ACHN (cell line): ENCODE measurements at places on chromosomes 1 and 21.

DNA sequence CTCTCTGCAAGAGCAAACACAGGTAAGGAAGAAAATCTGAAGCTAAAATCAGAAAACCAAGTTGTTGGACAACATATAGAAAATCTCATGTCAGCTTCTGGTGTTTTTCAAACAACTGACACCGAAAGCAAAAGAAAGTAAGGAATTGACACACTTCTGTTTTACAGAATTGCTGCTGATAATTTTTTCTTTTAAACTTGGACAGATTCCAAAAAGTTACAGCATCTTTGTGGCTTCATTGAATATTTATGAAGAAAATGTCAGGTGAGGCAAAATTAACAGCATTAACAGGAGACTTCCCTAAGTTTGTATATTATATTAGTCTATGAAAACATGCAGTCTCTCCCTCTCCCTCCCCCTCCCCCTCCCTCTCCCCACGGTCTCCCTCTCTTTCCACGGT lies 14.9 kb upstream of the CTSS start:
- no peak for DNase-seq

- no peak for DNase-seq
These were observed 93.7 kb downstream of the DUSP10 start for GRCh38 chr1:221648201-221648600.

DNA sequence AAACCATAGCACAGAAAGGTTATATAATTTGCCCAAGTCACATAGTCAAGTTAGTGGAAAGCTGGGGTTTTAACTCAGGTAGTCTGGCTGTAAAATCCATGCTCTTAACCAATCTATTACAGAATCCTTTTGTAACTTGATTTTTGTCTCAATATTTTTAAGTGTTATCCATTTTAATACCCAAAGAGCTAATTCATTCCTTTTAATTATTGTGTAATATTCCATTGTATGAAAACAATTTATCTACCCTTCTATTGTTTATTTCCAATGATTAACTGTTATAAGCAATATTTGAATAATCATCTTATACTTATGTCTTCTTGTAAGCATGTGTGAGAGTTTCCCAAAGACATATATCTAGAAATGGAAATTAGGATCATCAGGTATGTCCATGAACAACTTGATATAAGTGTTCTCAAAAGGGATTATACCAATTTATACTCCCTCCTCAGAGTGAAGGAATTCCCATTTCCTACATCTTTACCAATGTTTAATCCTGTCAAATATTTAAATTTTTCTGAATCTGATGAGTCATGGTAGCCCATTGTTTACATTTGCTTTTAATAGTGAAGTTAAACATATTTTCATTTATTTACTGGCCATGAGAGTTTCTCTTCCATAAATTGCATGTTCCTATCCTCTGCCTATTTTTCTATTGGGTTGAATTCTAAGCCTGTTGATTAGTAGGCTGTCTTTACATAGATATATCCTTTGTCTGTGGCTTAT lies 13.9 kb downstream of the TEX50 start:
- DNase-seq, result no peak

- DNase-seq, result no peak
These were observed 2.7 kb upstream of the YBX1 start for GRCh38 chr1:42679364-42679983.

DNA sequence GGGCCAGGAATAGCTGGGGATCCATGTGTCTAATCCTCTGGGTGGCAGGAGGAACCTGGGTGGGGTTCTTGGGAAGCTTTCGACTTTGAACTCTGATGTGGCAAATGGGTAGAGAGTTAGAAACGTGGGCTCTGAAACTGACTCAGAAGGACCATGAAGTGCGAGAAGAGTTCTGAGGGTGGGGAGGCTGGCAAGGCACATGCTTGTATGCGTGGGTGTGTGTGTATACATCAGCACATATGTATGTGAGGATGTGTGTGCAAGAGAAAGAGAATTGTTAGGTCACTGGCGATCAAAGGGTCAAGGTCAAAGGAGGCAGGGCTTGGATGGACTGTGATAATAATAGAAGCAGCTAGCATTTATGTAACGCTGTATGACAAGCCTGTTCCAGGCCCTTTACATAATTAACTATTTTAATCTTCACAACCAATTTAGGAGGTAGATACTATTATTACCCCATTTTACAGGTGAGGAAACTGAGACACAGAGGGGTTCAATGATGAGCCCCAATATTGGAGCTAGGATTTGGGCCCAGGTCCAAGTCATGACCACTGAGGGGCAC lies 84.5 kb upstream of the POU3F1 start:
- no peak for DNase-seq

DNA sequence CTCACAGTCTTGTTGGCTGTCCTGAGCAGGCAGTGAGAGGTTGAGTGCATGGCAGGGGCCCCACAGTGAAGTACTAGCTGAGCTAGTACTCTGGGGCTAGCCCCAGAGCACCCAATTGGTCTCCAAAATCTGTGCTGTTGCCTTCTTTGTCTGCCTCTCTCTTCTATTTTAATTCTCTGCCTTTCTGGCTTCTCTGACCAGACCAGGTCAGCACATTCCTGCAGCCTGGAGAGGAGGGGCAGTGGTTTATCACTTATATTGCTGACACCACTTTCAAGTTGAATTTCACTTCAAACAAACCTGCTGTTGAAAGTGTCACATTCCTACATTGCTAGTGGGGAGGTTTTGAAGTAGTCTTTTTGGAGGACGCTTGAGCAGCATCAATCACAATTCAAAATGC lies 628.7 kb downstream of the PTPRU start:
- DNase-seq, result no peak

DNA sequence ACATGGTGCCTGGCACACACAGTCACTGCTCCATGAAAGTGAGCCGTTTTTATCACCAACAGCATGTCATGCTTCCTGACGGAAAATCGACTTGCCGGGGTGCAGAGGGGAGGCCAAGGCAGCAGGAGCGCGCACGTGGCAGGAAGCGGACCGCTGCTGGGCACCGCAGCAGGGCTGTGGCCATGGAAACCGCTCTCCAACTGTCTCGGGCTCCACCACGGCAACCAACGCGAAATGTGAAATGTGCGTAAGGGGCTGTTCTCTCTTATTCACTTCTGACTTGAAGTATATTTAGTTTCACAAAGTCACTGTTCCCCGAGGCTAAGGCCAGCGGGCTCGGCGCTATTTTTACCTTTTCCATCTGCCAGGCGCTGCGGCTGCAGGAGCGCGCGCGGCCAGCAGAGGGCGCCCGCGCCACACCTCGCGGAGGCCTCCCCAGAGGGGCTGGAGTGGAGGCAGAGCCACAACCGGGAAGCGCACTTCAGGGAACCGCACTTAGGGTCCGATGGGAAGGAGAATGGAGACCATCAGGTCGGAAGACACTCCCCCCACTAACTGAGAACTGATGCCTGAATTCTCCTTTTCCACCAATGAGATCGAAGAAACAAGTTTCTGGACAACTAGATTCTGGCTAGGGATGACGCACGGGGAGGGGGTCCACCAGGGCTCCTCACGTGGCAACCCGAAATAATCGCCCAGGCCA lies 19.7 kb downstream of the RCC2 start:
- DNase-seq, result peak; percentile 16

GRCh38 chr1:53174971-53175913 lies 21.4 kb upstream of the CPT2 start:
- DNase-seq, result no peak

- no peak for DNase-seq
These were observed 443.1 kb upstream of the DAB1 start for GRCh38 chr1:57866998-57867397.

- no peak for DNase-seq
These were observed 793.2 kb downstream of the PLA2G4A start for GRCh38 chr1:187621951-187622350.

DNA sequence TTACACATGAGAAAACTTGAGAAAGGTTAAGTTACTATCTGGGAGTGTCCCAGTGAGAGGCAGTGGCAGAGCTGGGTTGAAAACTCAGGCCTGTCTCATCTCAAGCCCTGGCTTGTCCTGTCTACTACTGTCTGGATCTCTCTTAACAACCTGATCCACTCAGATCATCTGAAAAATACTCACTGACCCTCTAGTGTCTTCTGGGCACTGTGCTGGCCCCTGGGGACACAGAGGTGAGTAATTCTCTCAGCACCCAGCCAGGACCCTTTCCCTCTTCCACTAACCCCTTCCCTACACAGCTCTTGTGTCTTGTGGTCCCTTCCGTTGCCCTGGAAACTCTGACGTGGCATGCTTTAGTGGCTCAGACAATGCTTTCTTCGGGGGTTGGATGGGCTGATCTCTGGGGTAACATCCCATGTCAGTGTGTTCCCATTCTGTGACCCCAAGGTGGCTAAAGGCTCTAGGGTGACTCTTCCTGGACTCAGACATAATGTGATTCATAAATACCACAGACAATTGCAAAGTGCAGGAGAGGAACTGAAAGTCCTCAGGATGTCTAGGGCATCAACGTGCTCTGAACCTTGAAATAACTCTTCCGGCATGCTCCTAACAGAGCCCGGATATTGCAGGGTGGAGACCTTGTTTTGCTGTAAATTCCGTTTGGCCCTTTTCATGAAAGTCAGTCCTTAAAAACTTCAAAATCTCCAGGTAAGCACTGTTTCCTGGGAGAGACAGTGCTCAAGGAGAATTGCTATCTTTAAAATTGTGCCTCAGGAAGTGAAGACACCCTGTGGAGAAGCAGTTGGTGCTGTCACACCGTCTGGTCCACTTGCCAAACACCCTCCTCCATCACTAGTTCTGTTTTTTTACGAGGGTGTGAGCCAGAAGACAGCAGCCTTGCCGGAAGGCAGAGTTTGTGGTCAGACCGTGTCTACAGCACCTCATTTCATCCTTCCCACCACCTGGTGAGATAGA lies 4.0 kb downstream of the SHISAL2A start:
- no peak for DNase-seq

GRCh38 chr1:94115254-94115899 lies 5.6 kb downstream of the ABCA4 start:
- no peak for DNase-seq

DNA sequence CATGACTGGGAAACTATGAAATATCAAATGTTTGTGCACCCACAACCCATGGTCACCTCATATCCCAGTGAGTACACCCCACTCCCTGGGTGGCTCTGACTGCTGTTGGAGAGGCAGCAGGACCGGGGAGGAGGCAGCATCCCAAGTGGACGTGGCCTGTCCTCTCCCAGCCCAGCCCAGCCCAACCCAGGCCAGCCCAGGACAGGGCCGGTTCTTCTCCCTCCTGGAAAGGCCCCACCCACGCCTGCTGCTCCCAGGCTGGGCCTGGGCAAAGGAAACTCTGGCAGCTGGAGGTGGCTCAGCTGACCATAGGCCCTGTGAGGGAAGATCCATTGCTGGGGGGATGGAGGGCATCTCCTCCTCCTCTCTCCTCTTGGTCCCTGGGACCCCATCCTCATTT lies 19.1 kb downstream of the MATN1 start:
- no peak for DNase-seq

GRCh38 chr1:22691031-22691753 lies 19.4 kb upstream of the EPHB2 start:
- no peak for DNase-seq

GRCh38 chr1:153790313-153790965 lies 15.2 kb downstream of the SLC27A3 start:
- DNase-seq, result no peak

DNA sequence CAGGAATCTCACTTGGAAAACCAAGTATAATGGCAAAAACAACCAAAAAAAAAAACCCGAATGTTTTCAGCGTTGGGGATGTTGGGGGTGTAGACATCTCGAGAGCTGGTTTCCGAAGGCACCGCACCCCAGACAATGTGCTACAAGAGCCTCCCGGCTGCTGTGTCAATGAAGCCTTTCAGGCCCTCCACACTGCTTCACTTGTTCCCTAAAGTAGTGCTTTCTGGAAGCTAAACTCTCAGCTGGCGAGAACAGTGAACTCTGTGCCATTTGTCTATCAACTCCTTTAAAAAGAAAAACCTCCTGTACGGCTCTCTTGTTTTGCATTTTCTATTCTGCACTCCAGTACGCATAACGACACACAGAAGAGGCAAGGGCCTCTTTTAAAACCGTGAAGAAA lies 32.5 kb downstream of the PLEKHO1 start:
- DNase-seq, result no peak

- DNase-seq, result no peak
These were observed 65.2 kb upstream of the ST6GALNAC5 start for GRCh38 chr1:76802094-76802493.
